ENCODE measurements at places on chromosomes 11 and 22.

DNA sequence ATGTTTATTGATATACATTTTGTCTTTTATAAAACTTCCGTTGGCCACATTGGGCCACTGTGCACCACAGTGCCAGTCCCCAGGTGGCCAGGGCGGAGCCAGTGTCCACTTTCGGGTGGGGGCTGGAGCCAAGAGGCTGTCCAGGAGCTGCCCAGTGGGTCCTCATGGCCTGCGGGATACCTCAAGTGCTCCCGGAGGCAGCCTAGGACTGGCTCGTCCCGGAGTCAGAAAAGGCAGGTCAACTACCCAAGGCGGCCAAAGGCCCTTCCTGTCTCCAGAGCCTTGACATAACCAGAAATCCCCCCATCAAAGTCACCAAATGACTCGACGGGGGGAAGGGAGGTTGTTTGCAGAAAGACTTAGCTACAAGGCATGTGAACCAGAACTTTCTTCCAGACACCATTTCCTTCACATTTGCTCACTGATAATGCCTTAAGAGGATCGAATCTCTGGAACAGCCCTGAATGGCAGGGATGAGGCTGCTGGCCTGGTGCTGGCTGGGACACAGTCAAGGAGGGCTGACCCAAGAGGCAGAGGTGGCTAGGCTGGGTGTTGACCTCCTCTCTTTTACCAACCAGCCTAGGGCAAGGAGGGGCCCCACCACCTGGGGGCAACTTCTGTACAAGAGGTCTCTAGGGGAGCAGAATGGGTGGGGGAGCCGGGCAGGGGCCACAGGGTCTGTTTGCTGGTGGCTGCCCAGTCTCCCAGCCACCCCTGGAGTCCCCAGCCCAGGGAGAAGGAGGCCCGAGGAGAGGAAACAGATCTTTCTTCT is 8.4 kb downstream of the MRGPRF start:
- DNase-seq: no peak

DNA sequence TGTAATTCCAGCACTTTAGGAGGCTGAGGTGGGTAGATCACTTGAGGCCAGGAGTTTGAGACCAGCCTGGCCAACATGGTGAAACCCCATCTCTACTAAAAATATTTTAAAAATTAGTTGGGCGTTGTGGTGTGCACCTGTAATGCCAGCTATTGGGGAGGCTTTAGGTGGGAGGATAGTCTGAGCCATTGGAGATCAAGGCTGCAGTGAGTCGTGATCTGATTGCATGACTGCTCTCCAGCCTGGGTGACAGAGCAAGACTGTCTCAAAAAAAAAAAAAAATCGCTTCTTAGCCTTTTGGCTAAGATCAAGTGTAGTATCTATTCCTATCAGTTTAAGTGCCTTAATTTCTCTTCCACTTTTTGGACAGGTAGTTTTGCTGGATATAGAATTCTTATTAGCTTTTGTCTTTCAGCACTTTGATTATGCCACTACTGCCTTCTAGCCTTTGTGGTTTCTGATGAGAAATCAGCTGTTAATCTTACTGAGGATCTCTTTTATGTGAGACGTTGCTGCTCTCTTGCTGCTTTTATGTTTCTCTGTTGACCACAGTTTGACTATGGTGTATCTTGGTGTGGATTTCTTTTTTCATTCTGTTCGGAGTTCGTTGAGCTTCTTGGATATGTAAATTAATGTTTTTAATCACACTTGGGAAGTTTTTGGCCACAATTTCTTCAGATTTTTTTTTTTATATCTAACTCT is 24.7 kb downstream of the CHEK1 start:
- no peak for DNase-seq

DNA sequence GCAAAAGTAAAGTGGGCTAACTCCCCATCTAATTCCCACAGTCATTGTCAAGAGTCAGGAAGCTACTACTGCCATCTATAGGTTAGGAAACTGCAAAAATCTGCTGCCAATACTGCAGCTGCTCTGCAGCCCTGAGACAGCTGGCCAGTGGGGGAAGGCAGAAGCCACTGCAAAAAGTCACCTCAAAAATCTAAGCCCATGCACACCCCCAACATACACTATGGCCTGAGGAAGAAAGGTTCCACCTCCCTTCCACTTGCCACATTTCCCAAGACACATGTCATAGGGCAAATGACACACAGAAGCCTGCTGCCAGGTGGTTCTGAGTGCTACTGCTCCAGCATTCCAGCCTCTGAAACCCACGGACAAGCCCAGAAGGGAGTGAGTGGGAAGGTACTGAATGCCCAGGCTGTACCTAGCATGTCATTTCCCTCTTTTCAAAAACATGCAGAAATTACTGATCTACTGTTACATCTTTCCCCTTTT is 36.9 kb downstream of the DGCR2 start:
- no peak for DNase-seq

DNA sequence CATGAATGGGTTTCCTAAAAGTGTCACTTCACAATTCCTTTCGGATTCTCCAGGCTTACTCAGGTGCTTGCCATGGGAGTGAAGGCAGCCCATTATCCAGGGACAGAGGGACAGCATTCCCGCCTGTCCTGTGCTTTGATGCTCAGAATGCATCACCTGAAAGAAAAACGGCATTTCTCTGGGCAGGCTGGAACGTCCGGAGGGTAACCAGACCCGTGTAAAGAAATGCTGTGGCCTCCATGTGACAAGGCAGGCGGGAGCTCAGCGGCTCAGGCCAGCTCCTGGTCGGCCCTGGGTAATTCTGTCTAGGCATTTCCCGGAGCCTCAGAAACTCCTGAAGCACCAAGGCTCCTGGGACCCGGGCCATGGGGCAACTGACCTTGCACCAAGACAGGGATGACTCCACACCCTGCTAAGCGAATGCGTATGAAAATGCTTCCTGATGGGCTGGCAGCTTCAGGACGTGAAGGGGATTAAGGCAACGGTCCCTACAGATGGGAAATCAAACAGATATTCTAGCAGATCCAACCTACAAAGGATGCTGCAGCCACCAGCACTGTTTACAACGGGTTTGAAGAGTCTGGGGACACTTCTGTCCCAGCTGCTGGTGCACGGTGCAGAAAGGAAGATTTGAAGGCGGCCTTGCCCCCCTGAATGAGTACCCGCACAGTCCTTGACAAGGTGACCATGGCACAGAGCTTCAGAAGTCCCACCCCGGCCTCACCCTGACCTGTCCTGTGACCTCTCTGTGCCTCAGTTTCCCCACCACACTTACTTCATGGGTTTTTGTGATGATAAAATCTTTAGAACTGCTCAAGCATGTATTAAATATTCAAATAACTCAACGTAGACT is 13.6 kb upstream of the FGF3 start:
- no peak for DNase-seq

DNA sequence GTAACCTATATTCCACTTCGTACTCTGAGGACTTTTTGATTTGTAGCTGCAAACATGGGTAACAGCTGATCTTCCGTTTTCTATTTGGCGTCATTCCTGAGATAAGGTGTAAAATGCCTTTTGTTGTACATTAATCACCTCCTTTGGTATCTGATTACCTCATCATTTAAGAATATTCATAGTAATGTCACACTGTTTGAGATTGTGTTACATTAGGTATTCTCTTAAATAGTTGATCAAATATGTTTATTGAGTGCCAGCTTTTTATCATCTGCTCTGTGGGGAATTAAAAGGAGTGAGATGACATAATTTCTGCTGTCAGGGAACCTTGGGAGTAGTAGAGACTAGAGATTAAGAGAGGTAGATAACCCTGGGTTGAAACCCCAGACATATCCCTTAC is 5.9 kb downstream of the NCAM1 start:
- no peak for DNase-seq

- no peak for DNase-seq
Measured at GRCh38 chr22:35850831-35851230, 133.2 kb downstream of the APOL5 start.

DNA sequence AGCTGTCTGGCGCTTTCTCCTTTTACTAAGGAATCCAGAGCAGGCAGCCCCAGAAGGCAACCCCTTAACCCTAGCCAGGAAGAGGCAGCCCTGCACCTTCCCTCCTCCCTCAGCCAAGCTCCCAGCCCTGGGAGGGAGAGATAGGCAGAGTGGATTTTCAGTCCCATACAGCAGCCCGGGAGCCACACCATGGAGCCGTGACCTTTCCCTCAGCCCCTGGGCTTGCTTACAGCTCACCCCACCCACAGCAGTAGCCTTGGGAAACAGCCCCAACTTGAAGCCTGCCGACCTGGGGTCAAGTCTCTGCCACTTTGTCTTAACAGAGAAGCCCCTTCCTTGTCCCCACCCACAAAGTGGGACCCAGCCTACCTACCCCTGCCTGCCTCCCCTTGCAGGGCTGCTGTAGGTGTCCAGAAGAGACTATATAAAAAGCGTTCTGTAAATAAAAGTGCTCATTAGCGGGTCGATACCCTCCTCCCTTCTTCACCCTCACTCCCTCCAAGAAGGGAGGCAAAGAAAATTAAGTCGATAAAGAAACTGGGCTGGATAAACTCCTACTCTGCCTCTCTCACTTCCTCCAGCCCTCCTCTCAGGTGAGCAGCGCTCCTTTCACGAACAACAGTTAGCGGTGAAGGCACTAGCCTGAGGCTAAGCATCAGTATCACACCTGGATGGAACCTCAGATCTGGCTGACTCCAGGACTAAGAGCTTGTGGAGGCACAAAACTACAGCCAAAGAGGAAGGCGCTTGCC is 4.2 kb downstream of the TST start:
- DNase-seq: no peak

GRCh38 chr11:47394322-47395222 is 13.8 kb upstream of the SLC39A13 start:
- peak; percentile 45 for DNase-seq

DNA sequence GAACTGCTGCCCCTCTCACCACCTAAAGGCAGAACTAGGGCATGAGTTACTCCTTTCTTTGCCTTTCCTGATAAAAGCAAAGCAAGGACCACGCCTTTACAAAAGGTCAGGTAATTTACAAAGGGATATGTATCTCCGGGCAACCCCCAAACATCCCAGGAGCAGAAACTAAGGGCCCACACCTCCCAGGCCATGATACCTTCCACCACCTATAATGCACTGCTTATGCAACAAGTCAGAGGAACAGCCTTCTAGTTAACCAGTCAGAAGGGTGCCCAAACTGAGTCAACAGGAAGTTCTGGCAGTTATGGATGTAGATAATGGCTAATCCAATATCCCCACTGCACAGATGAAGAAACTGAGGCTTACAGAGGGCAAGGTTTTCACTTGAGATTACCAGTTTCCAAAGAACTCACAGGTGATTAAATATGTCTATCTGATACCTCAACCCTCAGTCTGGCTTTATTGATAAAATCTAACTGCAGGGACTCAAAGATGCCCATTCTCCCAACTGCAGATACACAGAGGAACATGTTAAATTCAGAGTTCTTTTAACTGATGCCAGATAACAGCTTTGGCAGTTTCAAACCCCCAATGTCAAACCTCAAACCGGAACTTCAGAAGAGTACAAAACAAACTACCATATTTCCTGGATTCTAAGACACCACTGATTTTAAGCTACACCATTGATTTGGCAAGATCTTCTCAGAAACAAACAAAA is 16.8 kb upstream of the CASTOR1 start:
- no peak for DNase-seq

DNA sequence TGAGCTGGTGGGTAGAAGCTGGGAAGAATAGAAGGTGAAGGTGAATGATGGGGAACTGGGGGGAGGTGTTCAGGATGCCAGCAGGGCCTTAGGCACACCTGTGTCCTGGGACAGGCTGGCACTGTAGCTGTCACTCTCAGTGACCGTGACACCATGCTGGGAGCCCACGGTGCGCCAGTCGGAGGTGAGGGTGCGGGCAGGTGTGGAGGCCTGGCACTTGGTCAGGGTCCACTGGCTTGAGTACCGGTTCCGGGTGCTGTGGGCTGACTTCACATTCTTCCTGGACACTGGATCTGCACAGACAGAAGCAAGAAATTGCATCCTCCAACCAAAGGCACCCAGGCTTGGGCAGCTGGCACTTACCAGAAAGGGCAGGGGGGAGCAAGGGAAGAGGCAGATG is 103.8 kb downstream of the CEP164 start:
- DNase-seq: no peak

- no peak for DNase-seq
Measured at GRCh38 chr22:29092243-29092642, 19.4 kb downstream of the KREMEN1 start.

DNA sequence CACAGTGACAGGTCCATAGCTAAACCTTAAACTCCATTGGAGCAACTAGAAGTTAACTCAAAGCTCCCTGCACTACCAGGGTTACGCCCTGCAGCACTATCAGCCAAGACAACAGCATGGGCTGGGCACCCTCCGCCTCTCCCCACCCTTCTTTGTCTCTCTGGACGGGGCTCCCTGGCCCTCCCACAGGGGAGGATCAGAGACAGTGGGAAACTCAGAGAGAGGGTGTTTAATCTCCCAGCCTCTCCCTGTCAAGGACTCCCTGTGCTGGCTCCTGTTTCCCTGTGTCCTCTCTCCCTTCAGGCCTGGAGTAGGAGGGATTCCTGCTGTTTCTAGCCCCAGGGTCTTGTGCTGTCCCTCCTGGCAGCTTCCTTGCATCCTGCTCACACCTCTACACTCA is 56.9 kb upstream of the CSNK2A3 start:
- no peak for DNase-seq

DNA sequence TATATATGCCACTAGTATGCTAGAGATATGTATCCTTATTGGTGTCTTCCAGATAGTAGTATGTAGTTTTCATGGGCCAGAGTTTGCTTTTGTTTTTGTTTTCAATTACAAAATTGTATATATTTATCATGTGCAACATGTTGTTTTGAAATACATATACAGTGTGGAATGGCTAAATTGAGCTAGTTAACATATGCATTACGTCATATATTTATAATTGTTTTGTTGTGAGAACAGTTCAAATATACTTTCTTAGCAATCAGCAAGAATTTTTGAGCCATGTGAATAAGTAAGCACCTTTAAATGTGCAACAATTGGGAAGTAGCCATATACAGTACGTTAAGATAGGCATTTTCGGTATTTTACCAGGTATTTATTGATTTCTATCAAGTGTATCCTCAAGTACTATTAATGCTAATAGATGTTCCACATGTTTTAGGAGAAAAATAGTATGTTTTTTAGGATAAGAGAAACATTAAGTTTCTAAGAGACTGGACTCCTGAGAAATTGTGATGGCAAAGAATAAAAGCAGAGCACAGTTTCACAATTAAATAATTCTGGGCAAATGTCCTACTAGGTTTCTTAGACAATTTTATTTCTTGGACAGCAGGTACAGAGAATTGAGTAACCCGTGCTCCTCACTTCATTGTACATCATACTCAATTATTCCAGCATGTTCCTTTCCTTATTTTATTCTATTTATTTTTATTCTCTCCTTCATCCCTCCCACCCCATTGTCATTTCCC is 60.5 kb upstream of the SLC5A12 start:
- no peak for DNase-seq

GRCh38 chr22:44291674-44292360 is 20.9 kb downstream of the SHISAL1 start:
- DNase-seq: no peak

DNA sequence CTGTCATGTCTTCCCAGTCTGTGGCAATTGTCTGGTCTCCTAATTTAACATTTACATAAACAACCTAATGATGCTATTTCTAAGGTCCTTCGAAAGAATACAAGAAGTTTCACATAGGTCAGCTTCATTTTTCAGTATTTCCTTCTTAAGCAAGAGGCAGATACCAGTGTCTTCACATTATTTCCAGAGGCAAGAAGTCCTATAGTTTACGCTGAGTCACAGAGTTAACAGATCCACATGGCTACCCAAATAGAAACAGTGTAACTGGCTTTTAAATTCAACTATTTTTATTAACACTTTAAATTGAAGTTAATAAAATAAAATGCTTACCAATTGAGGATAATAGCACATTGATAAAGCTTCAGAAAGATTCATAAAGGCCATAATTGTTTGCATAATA is 10.9 kb downstream of the PRRG4 start:
- no peak for DNase-seq
